ENCODE measurements at places on chromosomes 16 and 17.

DNA sequence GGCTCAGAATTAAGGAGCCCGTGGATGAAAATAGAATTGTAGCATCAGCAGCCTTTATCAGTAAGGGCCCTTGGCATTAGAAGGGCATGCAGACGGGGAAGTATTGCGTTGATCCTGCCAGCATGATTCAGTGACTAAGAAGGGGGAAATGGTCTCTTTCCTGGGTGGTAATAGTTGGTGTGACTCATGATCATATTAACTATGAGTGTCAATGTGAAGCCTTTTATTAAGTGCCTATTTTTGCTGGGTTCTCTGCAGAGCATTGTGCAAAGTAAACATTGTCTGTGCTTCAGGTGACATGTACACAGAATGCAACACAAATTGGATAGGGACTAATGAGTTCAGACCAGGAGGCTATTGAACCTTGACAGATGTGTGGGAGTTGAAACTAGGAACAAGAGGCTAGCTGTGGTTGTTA is 24.5 kb downstream of the RCVRN start:
- no peak overlapping the region for H3K27ac ChIP-seq
- H3K4me1 ChIP-seq = no peaks in the 10 kb centered on the region
- H3K4me3 ChIP-seq = no peak overlapping the region
- H3K27me3 ChIP-seq = no peaks in the 10 kb centered on the region

- DNase-seq = no peak
- H3K4me3 ChIP-seq = no peak overlapping the region
- no peak overlapping the region for H3K27ac ChIP-seq
- H3K4me1 ChIP-seq = no peaks in the 10 kb centered on the region
Measured at GRCh38 chr17:35684055-35684802, 47.2 kb upstream of the RASL10B start.

DNA sequence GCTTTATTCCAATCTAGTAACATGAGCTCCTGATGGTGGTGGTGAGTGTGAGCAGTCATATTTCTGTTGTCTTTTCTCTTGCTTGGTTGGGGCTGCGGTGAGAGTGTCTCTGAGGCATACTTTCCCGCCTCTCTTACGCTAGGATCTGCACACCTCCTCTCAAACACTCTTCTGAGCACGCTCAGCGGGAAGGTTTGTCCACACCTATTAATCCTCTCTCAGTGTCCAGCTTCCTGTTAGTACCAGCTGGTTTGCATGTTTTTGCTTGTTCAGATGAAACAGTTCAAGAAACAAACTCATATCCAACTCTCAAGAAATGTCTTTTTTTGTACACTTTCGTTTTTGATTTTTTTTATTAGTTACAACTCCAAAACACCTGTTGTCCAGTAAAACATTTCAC is 89.5 kb downstream of the CCDC182 start:
- DNase-seq = no peak
- no peaks in the 10 kb centered on the region for H3K4me1 ChIP-seq
- no peak overlapping the region for H3K27ac ChIP-seq
- no peak overlapping the region for H3K4me3 ChIP-seq

DNA sequence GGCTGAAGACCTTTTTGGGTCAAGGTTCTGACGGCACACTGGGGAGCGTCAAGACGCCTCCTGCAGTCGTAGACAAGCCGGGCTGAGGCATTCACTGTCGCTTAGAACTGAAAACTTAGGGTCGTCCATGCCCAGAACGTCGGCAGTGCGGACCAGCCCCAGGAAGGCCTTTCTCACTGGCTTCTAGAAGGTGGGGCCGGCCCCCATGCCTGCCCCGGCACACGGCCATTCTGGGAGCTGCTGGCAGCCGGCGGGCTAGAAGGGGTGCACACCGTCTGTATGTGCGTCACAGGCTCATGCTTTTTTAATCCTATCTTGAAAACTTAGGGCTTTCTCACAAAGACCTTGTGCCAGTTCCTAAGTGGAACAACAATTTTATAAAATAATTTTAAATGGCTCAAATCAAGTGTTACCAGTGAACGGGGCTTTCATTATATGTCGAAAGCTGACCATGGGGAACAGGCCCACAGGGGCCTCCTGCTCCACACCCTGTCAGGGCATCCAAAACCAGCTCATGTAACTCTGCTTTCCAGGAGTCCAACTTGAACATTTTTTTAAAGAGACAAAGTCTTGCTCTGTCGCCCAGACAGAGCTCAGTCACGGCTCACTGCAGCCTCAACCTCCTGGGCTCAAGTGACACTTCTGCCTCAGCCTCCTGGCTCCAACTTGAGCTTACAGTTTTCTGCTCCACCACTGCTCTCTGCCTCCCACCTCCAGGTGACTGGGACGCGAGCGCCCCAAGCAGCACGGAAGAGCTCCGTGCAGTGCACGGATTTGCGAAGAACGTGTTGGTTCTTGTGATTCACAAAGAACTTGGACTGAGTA is 111.2 kb downstream of the ANKRD11 start:
- H3K4me3 ChIP-seq = no peak overlapping the region
- H3K36me3 ChIP-seq = peaks cover 3% of the 10 kb centered on the region
- H3K27me3 ChIP-seq = no peaks in the 10 kb centered on the region
- H3K27ac ChIP-seq = no peak overlapping the region

DNA sequence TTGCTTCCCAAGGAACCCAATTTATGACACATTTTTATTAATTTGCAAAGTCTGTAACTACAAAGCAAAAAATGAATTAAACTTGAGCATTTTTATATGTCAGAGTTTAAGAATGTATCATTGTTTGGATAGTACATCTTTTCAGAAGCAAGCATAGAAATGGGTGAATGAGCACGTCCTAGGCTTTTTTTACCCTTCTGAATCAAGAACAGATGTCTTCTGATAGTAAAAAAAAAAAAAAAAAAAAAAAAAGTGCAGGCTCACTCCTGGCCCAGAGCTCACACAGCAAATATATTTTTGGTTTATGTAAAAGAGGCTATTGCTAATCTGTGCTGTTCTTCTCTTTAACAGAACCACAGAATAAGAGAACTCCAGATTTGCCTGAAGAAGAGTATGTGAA is 6.3 kb downstream of the TERF2IP start:
- H3K27me3 ChIP-seq = no peaks in the 10 kb centered on the region
- H3K4me1 ChIP-seq = peaks cover 27% of the 10 kb centered on the region
- no peak for DNase-seq
- H3K4me3 ChIP-seq = no peak overlapping the region
- H3K36me3 ChIP-seq = peaks cover 44% of the 10 kb centered on the region
- no peak overlapping the region for H3K27ac ChIP-seq

- H3K36me3 ChIP-seq = no peaks in the 10 kb centered on the region
- no peaks in the 10 kb centered on the region for H3K27me3 ChIP-seq
- no peak for DNase-seq
- no peak overlapping the region for H3K4me3 ChIP-seq
Measured at GRCh38 chr17:20187049-20187448, 177.9 kb downstream of the SPECC1 start.

GRCh38 chr17:34579017-34579946 is at the start of gene TMEM132E:
Gene TMEM132E, plus strand, starts transcription at chr17:34579582. Its CDS starts 1,495 bp downstream, at chr17:34581077.
- H3K27me3 ChIP-seq = peaks cover 52% of the 10 kb centered on the region
- no peaks in the 10 kb centered on the region for H3K36me3 ChIP-seq
- H3K4me3 ChIP-seq = peak within 1 kb of the TSS; percentile 46
- no peak for DNase-seq
- no peak within 1 kb of the TSS for H3K27ac ChIP-seq

- no peaks in the 10 kb centered on the region for H3K27me3 ChIP-seq
- no peaks in the 10 kb centered on the region for H3K4me1 ChIP-seq
- no peak overlapping the region for H3K27ac ChIP-seq
Measured at GRCh38 chr16:13083681-13084080, 182.3 kb downstream of the SHISA9 start.

- H3K4me1 ChIP-seq = no peaks in the 10 kb centered on the region
- H3K36me3 ChIP-seq = no peaks in the 10 kb centered on the region
- DNase-seq = no peak
- H3K27me3 ChIP-seq = no peaks in the 10 kb centered on the region
- H3K27ac ChIP-seq = no peak overlapping the region
Measured at GRCh38 chr17:47956791-47957590, 692 bp downstream of the PRR15L start.

- H3K4me1 ChIP-seq = no peaks in the 10 kb centered on the region
- peaks cover 96% of the 10 kb centered on the region for H3K36me3 ChIP-seq
- no peak overlapping the region for H3K4me3 ChIP-seq
- H3K27ac ChIP-seq = no peak overlapping the region
Measured at GRCh38 chr16:70565053-70565452, 41.4 kb downstream of the SF3B3 start.

- DNase-seq = no peak
- no peaks in the 10 kb centered on the region for H3K36me3 ChIP-seq
- no peaks in the 10 kb centered on the region for H3K4me1 ChIP-seq
- no peak overlapping the region for H3K27ac ChIP-seq
- H3K4me3 ChIP-seq = no peak overlapping the region
Measured at GRCh38 chr16:83934684-83934977, 18.4 kb upstream of the OSGIN1 start.

DNA sequence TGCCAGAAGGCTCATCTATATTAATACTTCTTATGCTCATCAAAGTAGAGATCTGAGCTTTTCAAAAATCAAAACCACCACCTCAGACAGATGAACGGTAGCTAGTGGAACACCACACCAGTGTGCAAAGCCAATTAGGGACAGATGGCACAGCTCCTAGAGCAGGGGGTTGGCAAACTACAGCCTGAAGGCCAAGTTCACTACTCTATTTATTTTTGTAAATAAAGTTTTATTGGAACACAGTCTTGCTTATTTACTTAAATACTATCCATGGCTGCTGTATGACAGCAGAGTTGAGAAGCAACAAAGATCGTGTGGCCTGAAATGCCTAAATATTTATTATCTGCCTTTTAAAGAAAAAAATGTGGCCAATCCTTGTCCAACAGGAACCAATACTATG is 56.8 kb downstream of the AMFR start:
- H3K27ac ChIP-seq = no peak overlapping the region
- no peak overlapping the region for H3K4me3 ChIP-seq
- no peaks in the 10 kb centered on the region for H3K27me3 ChIP-seq

All from effector memory CD4-positive, alpha-beta T cell (primary cell).